ENCODE measurements at places on chromosomes 6 and 20.
A peak's percentile ranks its signal among the peaks of the same experiment; 100 is the strongest.

DNA sequence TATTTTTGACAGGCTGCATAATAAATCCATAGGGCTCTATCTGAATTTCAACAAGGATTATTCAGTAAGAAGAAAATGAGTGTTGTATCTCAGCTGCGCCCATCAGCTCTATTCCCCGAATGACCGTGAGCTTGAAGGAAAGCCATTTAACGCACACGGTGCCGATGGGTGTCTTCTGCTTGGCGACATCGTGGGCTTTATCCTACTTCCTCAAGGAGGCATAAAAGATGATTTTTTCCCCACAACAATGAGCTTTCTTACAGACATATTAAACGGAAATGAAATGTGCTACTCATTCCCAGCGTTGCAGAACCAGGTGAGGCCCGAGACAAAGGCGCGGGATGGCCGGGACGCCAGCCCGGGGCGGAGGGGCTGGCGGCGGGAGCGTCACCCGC, 710 bp downstream of the DYNLT1 start:
- no peak for DNase-seq

GRCh38 chr6:96812077-96812703, 25.1 kb downstream of the GPR63 start:
- DNase-seq = no peak

DNA sequence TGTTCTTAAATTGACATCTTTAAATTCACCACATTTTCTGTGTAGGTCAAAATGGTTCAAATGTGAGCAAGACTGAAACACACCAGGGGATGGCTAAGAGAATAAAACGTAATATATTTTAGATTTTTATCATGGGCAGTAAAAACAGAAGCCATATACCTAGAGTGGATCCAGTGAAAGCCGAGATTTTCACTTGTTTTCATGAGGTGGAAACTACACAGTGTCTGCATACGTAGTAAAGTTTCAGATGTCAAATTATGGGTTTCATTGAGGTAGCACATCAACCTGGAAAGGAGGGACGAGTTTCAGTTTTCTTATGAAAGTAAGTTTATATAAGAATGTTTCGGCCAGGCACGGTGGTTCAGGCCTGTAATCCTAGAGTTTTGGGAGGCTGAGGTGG, 25.9 kb downstream of the METTL24 start:
- no peak for DNase-seq

GRCh38 chr20:62889871-62890270, 28.2 kb upstream of the TCFL5 start:
- DNase-seq = no peak

DNA sequence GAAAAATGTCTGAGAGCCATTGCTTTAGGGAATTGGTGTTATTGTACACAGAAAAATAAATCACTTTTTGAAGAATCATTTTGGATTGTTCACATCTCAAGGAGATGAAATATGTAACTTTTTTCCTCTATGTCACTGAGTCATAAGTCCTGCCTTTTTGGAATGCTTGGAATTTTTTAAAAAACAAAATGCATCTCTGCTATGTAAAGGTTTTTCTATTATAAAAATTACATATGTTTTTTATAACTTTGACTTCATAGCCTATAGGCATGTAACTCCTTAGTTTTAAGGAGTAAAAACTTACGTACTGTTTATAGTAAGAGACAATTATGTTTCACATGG, 8.7 kb downstream of the RNF144B start:
- DNase-seq = no peak

DNA sequence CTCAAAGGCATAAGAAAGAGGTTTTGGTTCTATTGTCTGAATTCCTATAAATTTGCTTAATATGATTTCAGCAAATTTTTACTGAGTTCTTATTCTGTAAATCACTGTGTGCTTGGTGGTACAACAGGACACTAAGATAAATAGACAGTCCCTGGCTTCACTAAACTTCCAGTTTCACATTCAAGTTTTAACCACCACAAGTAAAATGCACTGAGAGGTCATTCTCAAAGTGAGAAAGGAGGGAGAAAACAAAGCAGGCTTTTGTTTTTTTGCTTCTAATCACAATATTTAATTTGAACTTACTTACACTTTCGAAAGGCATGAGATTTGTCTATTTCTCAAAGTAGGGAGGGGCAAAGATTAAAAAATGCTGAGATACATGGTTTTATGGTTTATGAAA, 445.7 kb downstream of the CDC5L start:
- no peak for DNase-seq

GRCh38 chr6:36798852-36799251, 40.4 kb downstream of the CPNE5 start:
- no peak for DNase-seq

DNA sequence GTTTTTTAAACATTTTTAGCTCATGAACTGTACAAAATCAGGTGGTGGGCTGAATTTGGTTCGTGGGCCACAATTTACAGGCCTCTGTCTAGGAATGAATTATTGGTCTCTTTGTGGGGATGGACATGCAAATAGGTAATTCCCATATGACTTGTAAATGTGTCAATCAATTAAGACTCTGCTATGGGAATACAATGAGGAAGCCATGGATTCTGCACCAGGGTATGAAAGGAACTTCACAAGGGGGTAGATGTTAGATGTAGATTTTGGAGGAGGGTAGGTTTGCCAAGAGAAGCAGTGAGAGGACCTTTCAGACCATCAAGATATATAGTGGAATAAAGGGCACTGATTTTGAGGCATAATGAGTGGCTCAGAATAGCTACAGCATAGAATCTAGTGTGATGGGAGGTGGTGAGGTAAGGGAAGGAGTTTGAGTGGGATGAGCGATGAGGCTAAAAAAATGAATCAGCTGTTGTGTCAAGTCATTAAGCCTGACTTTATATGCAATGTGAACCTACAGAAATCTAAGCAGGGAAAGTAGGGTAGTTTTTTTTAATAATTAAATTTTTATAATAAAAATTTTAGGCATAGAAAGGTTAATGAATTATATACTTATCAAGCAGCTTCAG, 32.6 kb upstream of the RNF182 start:
- DNase-seq = no peak

DNA sequence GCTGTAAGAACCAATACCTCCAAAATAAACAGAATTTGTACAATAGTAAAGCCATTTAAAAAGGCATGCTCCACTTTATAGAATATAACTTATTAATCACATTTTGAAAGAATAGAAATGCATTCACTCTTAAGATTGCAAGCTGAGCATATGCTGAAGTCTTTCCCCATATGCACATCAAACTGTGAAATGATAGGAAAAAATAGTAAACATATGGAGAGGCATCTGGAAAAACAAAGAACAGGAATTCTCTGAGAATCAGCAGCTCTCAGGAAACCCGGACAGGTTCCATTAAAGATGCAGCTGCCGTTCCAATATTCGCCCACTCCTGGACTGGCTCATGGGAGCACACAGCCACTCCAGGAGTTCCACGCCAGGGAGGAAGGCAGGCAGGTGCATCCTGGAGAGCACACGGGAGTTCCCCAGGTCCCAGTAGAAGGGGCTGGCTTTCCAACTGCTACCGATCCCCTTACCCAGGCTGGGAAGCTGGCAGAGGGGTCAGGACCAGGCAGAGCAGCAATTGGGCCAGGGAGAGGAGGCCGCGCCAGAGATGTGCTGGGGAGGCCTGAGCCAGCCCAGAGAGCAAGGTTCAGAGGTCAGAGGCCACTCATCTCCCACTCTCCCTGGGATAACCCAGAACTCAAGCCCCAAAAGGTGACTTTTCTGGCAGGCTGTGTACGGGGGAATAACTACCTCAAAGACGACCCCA, 111.1 kb downstream of the DLL1 start:
- no peak for DNase-seq

- peak; percentile 63 for DNase-seq
Observed at GRCh38 chr20:64165866-64166600, 1.8 kb downstream of the MYT1 start.

- DNase-seq = no peak
Observed at GRCh38 chr6:168319279-168320111, at the start of gene DACT2. TSS of gene DACT2 (minus strand) at chr6:168319777. CDS start at chr6:168319633, 144 bp downstream.

Data from cerebellum (tissue), 4 donors.